CD4-positive, alpha-beta T cell treated with Interleukin-4 for 1 hour (primary cell): ENCODE measurements at places on chromosomes 4 and X.

- DNase-seq: no peak
These were observed 74.9 kb upstream of the SOD3 start for GRCh38 chr4:24720436-24720835.

DNA sequence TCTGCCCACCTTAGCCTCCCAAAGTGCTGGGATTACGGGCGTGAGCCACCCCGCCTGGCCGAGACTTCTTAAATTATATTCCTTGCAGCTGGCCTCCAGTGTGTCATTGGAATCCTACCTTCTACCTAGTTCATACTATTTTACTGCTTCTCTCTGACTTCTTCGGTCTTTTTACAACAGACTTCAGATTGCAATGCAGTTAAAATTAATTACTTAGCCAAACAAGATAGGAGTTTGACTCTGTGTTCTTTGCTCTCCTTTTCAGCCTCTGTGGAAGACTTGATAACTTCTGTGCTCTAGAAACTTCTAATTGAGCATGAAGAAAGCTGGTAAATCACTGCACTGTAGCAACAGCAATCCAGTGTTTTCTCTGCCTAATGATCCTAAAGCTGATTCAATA, 199.5 kb downstream of the GASK1B start:
- DNase-seq: no peak

GRCh38 chrX:153578889-153579288, 20.1 kb downstream of the CCNQ start:
- DNase-seq: no peak

DNA sequence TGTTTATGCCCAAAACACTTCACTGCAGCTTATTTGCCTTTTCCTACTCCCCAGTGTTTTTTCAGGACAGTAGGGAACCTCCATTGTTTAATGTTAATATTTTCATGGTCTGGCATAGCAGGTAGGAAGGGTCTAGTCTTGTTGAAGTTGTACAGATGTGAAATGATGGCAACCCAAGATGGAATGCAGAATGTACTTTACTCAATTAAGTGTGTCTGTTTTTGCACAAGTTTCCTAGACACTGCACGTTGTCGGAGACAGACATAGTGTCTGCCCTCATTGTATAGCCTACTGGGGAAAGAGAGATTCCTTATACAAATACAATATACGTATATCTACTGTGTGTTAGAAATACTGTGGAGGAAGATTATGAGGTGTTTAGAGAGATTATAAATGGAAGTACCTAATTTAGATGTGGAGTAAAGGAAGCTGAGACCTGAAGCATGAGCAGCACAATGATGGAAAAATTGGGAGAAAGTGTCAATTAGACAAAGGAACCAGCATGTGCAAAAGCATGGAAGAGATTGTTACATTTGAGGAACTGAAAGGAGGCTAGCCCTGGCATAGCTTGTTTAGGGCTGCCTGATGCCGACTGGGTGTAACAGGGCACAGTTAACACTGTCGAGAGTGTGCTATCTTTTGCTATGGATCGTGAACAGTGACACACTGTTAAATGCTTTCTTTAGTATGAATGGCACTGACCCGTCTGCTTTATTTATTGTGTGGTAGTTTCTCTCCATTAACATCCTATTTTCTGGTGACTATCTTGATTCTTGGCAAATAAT, 18.4 kb downstream of the CPEB2 start:
- DNase-seq: no peak

GRCh38 chr4:101693842-101694398, 96.6 kb upstream of the BANK1 start:
- no peak for DNase-seq

DNA sequence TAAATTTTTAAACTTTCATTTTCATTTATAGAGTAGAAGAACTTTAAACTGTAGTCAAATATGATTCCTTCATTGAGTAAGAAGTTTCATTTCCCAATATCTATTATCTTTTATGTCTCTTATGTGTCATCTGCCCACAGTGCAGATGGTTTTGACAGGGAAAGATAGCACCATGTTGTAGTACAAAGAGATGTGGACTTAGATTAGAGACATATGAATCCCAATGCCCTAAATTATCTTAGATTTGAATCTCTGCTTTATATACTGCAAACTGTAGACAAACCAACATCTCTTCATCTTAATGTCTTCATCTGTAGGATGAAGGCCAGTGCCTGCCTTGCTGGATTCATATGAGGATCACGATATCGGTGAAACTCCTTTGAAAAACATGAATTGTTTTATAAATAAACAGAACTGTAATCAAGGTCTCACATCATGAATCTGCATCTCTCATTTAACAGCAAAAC, 217.5 kb downstream of the BANK1 start:
- no peak for DNase-seq

- no peak for DNase-seq
These were observed 11.7 kb downstream of the COQ2 start for GRCh38 chr4:83272900-83273299.

DNA sequence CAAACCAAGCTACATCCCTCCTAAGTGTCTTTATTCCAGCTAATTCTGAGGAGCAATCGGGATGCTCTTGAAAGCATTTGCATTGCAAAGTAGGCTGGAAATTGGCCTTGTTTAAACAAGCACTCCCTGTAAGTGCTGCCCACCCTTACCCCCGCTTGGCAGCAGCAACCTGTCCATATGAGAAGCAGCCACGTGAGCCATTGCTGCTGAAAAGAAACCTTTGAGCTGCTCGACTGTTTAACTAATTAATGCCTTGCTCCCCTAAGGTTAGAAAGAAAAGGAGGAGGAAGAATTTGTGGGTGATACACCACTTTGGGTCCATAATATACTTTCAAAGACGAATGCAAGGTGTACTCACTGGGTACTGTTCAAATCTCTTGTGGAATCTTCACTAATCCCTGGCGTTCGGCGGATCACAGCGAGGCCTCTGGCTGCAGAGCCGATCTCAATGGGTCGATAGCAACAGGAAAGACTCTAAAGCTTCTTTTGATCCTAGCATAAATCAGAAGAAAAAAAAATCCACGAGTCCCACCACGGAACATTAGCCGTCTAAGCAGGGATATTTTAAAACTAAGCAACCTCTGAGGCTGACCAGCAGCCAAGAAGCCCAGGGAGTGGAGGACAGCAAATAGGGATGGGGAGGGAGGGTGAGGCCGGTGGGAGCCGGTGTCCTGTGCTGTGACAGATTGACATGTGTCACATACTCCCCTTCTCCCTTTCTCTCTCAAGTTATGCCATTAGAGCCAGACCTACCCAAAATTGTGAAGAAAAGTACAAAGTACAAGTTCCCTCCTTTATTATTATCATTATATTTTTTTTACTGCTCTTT, 37.2 kb upstream of the MGST2 start:
- DNase-seq: no peak

- DNase-seq: no peak
These were observed 18.2 kb downstream of the UBE2D3 start for GRCh38 chr4:102809190-102809589.

GRCh38 chr4:24584211-24584850, at the start of gene DHX15:
Gene DHX15, minus strand, starts transcription at chr4:24584554. Its CDS starts 161 bp downstream, at chr4:24584393.
- DNase-seq: peak; percentile 95

DNA sequence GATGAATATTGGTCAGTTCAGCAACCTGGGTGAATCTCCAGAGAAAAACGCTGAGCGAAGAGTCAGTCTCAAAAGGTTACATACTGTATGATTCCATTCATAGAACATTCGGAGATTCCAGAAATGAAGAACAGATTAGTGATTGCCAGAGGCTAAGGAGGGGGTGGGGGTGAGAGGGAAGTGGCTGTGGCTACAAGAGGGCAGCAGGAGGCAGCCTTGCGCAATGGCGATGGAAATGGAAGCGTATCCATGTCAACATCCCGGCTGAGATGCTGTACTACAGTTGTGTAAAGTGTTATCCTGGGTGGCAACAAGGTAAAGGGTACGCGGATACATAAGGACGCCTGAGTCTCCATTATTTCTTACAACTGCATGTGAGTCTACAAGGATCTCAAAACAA, 18.0 kb downstream of the LYAR start:
- DNase-seq: no peak

GRCh38 chr4:109985993-109986974, 73.6 kb downstream of the EGF start:
- DNase-seq: no peak

DNA sequence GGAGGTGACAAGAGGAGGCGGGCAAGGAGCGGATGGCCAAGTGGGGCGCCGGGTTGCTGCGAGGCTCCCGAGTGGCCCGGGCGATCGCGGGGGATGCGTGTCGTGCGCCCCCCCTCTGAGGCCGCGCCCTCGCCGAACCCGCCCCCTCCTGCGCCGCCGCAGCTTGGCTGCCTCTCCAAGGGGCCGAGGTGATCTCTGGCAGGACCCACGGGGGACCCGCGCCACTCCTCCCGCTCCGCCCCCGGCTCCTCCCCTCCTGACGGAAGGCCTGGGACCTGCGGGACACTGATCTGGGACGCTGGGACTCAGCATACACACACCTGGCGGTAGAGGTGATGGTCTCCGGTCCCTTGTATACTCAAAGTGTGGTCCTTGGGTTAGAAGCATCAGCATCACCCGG, 21.9 kb upstream of the FAM47C start:
- DNase-seq: no peak

GRCh38 chrX:49003696-49004095, 1.6 kb upstream of the GRIPAP1 start:
- no peak for DNase-seq

DNA sequence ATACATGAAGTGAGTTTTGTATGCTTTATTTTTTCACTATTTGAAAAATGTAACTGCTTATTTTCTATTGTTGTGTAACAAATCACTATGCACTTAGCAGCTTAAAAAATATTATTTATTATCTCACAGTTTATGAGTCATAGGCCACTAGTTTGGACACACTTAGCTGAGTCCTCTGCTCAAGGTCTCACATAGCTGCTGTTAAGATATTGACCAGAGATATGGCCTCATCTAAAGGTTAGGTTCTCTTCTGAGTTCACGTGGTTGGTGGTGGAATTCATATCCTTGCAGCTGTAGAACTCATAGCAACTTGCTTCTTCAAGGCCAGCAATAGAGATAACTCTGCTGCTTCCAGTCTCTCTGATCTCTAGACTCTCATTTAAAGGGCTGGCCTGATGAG, 534.4 kb downstream of the SPRY1 start:
- no peak for DNase-seq

DNA sequence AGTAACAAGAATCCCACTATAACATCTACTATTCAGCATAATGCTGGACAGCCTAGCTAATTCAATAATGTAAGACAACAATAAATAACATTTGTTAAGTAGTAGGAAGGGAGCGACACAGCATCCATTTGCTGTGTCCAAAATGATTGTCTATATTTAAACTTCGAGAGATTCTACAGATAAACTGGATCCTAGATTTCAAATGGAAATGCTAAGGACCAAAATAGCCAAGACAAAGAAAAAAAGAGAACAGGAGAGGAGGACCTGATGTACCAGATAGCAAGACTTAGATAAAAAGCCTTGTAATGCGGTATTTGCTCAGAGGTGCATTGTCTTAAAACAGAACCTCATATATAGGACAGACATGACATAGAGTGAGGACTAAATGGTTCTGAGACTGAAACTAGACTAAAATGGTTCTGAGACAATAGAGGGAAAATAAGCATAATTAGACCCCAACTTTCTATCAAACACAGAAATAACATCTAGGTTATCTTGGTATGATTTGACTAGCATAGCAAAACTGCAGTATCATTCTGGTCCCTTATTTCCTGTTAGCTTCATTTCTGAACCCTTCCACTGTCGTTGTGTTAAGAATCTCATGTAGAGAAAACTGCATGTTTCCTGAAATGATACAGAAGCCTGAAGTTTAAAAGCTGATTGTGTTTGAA, 3.8 kb downstream of the HPGDS start:
- DNase-seq: no peak

DNA sequence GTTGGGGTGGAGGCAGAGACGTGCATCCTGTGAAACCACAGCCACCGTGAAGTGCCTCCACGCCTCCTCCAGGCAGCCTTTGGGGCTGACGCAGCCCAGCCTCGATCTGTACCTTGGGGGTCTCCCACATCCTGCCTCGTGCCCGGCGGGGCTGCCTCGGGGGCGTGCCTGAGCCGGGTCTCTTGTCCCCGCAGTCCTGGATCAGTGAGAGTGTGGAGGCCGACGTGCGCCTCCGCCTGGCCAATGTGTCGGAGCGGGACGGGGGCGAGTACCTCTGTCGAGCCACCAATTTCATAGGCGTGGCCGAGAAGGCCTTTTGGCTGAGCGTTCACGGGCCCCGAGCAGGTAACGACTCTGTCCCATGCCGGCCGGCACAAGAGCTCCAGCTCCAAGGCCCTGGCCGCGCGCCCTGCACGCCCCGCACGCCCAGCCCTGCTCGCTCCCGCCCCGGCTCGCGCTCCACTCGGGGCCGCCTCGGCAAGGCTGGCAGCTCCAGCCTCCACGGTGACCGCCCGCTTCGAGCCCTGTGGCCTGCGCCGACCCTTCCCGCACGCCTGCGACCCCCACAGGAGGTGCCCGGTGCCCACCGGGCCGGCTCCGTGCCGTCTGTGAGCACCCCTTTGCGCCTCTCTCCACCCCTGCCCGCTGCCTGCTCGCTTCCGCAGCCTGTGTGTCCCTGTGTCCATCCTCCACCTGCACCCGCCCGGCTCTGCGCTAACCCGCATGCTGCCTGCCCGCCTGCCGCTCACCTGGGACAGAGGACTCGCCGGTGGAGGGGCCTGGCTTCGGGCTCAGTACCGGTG, 9.8 kb downstream of the FGFR3 start:
- DNase-seq: no peak

DNA sequence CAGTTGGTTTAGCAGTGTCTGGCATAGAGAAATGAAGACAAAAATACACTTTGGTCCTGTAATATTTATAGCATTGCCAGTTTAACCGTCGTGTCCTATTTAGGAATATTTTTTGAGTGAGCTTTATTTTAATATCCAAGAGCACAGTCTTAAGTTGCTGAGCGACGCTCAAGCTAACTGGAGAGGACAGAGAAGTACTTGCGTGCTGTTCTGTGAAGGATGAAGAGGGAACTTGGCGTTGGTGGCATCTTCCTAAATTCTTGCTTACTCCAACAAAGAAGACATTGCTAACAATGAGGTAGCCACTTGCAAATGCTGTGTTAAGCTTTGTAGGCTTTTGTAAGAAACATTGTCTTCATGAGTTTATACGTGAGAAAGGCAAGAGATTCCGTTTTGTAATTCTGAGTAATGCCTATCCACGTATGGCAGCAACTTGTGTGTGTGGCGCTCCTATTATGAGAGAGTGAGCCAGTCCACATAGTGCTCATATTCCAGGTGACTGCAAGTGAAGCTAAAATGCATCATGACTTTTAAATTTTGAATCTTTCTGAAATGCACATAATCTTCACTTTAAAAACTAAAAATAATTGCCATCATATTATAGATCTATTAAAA, 50.6 kb downstream of the SYNPO2 start:
- no peak for DNase-seq

GRCh38 chr4:14644580-14645282, 357.6 kb upstream of the CPEB2 start:
- no peak for DNase-seq

- DNase-seq: no peak
These were observed 127.1 kb upstream of the ANXA3 start for GRCh38 chr4:78424461-78424860.
